ENCODE measurements at places on chromosomes 4 and X.

DNA sequence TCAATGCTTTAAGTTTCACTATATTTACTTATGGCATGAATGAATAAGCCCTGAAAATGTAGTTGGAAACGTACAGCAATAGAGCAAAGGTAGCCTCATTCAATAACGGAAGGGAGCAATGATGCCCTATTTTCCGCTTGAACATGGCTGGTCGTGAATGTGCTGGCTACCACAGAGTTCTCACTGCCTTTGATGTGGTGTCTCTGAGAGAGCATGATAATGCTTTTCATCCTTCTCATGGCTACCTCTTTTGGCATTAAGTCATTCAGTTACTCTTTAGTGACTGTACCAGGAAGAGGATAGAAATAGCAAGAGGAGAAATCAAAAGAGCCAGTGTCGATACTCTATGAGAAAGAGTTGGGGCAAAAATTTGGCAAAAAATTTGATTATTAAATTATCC, 308.0 kb downstream of the PPP3CA start:
- no peak for DNase-seq

DNA sequence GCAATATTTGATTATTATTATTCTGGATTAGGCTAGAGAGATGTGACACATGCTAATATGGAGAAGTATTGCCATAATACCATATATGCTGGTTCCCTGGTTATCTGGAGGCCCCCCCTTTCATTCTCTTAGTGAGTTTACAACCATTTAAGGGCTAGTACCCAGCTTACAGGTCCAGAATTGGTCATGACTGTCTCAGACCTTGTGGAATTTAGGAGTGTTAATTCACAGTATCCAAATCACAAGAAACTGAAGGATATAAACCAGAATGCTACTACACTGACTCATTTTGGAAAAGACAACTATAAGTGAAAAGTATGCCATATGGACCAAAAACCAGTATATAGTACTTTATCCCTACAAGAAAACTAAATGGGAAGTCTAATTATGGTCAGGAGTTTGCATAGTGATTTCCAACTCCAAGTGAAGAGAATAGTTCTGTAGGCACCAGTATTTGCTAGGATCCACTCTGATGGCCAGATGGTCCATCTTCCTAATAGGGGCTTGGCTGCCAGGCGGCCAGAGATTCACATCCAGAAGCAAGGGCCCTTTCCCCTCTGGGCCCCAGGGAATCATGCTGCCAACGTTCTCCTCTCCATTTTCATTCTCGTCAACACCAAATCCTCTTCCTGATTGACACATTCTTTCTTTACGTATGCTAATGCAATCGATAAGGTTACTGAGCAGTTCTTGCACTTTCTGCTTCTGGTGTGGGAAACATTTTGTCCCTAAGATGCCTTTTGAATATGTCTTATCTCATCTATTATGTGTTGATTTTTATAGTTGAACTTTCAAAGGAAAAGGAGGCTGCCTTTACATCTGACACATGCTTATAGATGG, 123.6 kb downstream of the SHROOM3 start:
- DNase-seq = no peak

DNA sequence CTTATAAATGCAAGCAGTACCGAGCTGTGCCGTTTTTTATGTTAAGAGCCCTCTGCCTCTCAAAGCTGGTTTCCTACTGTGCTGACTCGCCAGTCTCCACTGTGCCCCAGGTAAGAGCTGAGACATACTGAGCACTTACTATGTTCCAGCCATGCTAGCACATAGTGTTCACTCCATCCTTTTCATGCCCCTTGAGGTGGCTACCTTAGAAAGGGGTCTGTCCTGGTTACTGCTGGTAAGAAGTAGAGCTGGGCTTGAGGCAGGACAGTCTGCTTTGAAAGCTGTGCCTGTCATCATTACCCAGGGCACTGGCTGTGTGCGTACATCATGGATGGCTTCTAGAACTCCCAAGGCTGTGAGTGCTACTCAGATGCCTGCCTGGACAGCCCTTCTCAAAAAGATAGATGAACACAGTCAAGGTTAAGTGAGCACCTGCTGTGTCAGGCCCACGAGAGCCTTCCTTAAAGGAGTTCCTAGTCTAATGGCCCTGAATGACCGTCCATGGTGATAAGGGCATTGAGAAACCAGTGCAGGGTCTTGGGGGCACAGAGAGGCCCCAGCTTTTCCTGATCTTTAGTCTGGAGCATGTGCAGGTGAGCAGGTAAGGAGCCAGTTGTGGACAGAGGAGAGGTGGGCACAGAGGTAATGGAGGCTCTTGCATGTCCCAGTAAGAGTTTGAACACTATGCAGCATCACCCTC, 1.6 kb downstream of the STK32B start:
- DNase-seq = no peak

- DNase-seq = no peak
Observed at GRCh38 chr4:101232074-101232776, 115.1 kb downstream of the PPP3CA start.

- no peak for DNase-seq
Observed at GRCh38 chr4:57234252-57234775, 124.1 kb upstream of the IGFBP7 start.

- no peak for DNase-seq
Observed at GRCh38 chr4:141580523-141580922, 55.9 kb upstream of the IL15 start.

- no peak for DNase-seq
Observed at GRCh38 chr4:103895876-103896465, 176.2 kb upstream of the TACR3 start.

DNA sequence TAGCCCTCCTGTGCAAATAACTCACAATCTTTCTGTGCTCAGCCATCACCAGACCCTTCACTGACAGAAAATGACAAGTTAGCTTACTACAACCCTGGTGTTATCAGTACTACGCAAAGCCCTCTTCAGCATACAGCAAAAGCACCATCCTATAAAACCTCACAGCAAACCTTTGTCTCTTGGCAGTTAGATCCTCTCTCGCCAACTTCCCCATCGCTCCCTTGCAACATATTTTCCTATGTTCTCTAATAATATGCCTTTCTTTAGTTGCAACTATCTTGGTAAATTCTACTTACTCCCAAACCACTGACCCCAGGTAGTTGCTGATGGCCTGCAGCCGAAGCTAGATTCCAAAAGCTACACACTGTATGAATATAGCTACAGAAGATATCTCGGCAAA, 856.9 kb upstream of the FRG1 start:
- no peak for DNase-seq

DNA sequence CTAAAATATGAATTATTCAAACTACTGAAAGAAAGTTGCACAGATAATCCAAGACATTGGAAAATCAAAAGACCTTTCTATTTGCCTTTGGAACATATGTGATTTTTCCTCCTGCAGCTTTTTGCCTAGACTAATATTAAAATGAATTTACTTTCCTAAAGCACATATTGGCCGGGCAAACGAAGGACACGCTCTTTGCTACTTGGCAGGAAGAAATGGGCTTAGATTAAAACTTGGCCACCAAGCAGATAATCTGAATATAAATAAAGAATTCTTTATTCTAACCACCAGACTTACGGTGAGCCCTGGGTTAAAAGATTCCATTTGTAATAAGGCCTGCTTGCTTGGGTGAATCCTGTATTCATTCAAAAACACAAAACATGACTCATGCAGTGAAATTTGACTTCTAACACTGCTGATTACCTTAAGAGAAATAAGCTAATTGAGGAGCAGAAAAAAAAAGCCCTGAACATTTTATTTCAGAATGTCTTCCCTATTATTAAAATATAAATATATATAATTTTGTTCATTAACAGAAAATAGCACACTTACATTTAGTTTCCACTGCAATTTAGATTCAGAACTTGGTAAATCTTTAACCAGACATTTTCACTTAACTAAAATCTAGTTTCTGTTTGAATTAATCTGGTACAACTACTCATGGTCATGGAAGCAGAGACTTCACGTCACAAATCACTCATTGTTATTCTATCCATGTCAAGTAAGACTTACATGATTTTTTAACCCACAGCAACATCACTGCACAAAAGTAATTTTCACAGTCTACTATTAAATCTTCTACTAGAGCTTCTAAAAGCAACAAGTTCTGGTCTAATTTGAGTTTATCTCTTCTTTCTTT, 116.1 kb upstream of the PLAC1 start:
- DNase-seq = no peak

DNA sequence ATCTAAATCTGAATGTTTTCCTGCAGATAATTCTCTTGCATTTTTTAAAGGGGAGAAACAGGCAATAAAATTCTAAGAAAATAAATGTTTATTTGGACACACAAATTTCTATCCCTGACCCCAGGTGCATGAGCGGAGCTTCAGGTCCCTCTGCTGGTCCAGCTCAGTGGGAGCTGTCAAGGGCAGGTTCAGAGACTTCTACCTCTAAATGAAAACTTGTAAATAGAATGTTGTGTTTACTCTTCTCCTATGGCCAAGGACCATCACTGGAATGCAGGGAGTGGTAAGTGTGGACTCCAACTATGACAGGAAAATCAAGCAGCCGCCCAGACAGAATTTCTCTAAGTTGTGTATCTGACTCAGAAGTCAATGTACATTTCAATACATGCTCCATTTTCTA, 148.6 kb upstream of the TTC29 start:
- DNase-seq = no peak

DNA sequence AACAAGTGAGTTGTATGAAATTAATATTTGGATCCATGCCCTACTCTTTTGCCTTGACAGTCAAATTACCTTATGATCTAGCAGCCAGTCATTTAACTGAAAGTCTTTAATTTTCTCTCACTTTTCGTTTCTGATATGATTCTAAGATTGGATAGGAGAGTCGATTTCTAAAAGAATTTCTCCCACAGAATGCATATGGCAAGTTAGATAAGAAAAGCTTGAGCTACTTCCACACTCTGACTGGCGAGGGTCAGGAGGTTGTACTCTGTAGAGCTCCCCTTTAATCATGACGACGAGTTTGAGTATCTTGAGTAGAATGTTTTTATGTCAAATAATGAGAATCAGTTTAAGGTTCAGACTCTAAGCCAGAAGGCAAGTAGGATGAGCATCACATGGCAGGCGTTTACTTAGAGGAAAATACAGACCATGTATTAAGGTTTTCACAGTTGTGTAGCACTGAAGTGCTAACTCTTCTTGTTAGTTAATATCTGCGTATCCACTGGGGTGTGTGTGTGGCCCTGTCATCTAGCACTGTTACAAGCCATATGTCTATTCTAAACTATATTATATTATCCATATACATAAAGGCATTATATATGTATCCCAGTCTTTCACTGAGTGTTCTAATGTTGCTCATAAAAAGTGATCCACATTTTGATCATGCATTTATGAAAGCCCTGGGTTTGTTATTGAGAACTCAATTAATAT, 37.8 kb downstream of the LRP2BP start:
- DNase-seq = no peak

DNA sequence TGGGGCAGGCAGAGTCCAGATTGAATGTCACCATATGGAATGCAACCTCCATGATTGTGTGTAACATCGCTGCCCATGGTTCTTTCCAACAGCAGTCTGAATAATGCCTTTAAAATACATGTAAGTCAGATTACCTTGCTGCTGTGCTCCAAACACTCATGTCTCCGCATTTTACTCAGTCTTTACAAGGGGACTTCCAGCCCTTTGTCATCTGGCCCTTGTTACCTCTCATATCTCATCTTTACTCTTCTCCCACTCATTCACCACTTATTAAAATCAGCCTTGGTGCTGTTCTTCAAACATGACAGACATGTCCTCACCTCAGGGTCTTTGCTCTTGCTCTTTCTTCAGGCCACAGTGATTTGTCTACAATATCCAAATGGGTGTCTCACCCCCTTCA, 200.4 kb upstream of the GYPA start:
- DNase-seq = no peak

- DNase-seq = no peak
Observed at GRCh38 chr4:77314697-77315096, 157.7 kb downstream of the CCNG2 start.

GRCh38 chr4:94595880-94596483, 144.2 kb downstream of the PDLIM5 start:
- peak; percentile 3 for DNase-seq

DNA sequence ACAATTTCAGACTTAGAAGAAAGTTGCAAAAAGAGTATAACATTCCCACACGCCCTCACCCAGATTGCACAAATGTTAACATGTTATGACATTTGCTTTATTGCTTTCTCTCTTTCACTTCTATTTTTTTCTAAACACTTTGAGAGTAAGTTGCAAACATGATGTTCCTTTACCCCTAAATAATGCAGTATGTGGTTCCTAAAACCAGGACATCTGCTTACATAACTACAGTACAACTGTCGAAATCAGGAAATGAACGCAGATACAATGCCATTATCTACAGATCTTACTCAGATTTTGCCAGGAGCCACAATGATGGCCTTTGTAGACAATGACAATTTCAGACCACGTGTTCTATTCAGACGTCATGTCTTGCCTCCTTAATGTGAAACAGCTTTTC, 22.4 kb downstream of the SH3TC1 start:
- DNase-seq = no peak

DNA sequence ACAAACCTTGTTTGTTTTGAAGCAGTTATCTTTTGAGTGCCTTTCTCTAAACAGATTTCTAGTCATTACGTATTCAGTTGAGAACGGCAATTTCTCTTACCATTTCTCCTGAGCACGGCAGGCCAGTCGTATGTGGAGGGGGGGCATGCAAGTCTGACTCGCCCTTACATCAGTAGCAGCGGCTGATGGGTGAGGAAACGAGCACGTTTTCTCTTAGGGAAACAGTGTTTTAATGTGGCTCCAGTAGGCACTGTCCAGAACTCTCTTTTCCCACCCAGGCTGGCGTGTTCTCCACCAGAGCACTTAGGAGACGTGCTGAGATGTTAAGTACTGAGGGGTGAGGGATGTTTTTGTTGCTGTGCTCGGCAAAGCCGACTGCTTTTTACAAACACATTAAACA, 240.5 kb downstream of the STIM2 start:
- no peak for DNase-seq

GRCh38 chr4:168995537-168996295, 14.3 kb downstream of the CBR4 start:
- no peak for DNase-seq

GRCh38 chrX:48945517-48946348, 11.7 kb downstream of the OTUD5 start:
- DNase-seq = peak; percentile 45

GRCh38 chrX:150361070-150361776, 1.9 kb upstream of the MAMLD1 start:
- DNase-seq = peak; percentile 36

GRCh38 chr4:10232114-10232513, 115.5 kb upstream of the WDR1 start:
- DNase-seq = no peak

- DNase-seq = no peak
Observed at GRCh38 chr4:121428721-121429120, 47.9 kb upstream of the QRFPR start.

DNA sequence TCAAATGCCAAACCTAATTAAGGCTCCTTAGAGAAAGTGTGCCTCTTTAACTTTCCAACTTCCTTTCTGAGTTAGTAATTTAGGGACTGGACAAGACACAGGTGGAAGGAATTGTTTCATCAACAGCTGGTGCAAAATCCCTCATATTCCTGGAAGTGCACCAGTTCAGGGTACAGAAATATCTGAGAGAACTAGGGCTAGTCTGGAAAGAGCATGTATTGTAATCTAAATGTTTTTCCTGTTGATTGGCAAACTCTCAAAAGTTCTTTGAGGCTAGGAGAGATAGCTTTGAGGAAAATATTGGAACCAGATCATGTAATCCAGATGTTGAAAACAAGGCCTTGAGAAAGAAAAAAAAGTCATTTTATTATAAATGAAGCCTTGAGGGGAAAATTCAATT, 98.1 kb upstream of the C1GALT1C1 start:
- DNase-seq = no peak

GRCh38 chr4:173191623-173192041, 23.0 kb downstream of the GALNT7 start:
- no peak for DNase-seq

- DNase-seq = no peak
Observed at GRCh38 chr4:139978692-139979091, 175.3 kb downstream of the MAML3 start.
